CD4-positive, alpha-beta T cell treated with Interleukin-2 at 100 ng/mL for 4 hours (primary cell): ENCODE measurements at places on chromosomes 2 and 18.

DNA sequence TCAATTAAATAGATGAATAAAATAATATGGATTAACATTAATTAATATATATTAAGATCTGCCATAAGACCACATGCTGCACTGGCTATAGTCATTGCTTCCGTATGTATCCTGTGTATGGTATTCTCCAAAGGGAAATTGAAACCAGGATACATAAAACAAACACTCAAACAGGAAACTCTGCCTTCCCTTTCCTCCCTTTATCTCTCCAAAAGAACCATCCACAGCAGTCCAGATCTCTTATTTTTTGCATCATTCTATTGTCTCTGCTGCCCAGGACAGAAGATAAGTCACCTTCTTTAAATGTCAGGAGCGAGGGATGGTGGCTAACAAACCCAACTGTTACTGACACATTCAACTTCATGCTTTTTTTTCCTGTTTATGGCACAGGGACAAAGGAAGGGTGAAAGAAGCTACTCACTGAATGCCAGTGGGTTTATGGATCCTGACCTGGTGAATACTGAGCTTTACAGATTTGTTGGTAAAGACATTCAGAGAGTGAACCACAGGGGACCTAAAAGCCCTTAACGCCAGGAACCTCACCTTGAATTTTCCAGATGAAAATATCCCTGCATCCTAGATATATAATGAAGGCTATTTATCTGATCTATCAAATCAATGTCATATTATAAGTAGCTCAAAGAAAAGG is 67.5 kb downstream of the CSRNP3 start:
- no peak for DNase-seq

- DNase-seq = no peak
These were observed 121.5 kb upstream of the LTBP1 start for GRCh38 chr2:32825291-32825712.

GRCh38 chr2:197209246-197209645 is 101.3 kb downstream of the ANKRD44 start:
- no peak for DNase-seq

DNA sequence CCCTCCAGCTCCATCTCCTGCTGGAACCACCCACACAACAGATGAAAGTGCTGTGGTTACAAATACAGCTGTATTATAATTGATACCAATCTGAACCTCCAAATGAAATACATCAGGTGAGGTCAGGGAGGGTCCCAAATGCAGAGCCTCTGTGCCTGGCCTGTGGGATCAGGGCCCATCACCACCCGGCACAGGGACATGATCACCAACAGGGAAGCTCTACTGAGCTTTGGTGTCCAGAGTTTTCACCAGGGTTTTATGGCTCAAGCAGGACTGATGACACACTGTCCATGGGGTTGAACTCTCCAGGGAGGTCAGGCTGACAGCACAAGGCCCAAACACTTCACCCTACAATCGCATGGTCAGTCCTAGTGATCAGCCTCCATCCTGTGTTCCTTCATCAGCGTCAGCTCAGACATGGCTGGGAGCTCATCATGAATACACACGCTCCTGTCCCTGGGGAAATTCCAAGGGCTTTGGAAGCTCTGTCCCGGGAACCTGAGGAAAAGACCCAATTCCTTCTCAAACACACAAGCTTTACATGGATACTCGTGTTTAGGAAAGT is 3.9 kb upstream of the PXDN start:
- no peak for DNase-seq

GRCh38 chr2:41940060-41940744 is 107.6 kb upstream of the PKDCC start:
- no peak for DNase-seq

GRCh38 chr18:58844871-58845270 is 19.8 kb upstream of the ZNF532 start:
- DNase-seq = no peak

DNA sequence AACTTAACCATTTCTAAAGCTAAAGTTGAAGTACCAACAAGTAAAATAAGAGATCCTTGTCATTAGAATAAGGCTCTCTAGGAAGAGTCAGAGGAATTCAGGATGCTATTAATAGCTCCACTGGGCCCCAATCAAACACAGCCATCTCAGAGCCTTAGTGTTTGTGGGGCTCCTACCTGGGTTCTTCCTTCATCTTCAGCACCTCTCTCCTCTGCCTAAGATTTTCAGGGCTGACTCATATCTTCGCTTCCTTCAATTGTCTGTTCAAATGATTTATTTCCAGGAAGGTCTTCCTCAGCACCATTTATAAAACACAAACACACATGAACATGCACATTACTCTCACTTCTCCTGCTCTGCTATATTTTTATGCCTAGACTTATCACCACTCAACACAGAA is 119.5 kb downstream of the COL6A3 start:
- DNase-seq = no peak

GRCh38 chr18:46034230-46034629 is 37.8 kb downstream of the PSTPIP2 start:
- no peak for DNase-seq

DNA sequence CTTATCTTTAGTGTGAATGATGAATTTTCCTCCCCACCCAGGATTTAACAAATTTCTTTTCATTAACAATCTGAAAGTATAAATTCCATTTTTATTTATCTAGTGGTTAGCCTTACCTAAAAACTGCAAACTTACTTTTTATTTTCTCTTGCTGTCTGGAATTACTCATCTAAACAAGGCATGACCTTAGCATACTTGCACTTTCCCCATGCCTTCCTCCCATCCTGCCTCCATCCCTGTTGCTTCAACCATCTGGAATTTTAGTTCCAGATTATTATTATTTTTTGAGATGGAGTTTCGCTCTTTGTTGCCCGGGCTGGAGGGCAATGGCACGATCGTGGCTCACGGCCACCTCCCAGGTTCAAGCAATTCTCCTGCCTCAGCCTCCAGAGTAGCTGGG is 35.6 kb downstream of the GDF7 start:
- DNase-seq = no peak

DNA sequence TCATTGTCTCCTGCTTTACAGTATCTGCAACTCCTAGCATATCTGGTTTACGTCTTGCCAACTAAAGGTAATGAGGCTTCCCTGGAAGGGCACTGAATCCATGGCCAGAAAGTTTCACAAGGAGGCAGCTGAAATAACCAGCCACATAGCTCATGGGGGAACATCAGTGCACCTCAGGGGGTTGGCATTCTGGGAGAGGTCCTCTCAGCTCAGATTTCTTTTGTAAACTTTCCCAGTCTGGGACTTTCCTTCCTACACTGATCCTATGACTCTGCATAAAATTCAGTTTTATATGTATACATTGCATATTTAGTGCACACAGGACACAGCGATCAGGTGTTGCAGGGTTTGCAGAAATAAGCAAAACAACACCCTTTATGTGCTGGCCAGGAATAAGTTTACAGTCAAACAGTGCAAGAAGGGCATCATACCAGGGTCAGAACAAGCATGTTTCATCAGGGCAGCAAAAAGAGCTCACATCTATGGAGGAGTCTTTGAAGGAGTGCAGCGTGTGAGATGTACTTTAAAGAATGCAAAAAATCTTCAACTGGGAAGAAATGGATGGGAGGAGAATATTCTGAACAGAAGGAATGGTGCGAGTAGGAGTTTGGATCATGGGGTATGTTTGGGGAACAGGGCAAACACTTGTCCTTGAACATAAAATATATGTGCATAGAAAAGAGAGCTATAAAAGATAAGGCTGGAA is 240.6 kb upstream of the RAB12 start:
- DNase-seq = no peak

DNA sequence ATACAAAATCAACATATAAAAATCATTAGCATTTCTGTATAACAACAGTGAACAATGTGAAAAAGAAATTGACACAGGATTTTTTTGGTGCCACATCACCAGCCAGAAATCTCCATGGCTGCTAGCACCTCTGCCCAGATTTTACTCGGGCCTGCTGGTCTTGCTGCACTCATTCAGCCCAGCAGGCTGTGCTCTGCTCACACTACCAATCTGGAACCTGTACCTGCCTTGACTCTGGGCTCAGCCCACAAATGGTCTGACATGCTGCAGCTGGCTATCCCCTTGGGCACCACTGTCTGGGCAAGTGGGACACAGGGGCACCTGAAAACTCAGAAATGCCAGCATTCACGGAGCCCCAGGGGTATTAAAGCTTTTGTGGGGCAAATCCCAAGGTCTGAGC is 392.5 kb upstream of the NRXN1 start:
- DNase-seq = no peak

DNA sequence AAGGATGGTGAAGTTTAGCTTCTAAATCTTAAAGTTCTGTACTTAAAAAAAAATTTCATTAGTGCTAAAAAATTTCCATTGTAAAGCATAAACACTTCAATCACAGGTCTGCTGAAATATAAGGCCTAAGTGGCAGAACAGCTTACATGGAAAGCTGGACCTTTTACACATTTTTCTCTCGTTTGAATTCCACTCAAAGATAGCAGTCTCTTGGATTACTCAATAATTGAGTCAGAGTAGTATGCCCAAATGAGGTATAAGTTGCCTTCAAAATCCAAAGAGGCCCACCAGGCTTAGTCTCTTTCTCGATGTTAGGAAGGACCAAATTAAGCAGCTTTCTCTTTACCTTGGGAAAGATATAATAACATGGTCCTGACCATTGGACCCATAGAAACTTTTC is 220.4 kb upstream of the CWC22 start:
- no peak for DNase-seq
